Esophagus squamous epithelium (tissue), 5 donors: ENCODE measurements at places on chromosomes 7 and 10.

- no peak for DNase-seq
Observed at GRCh38 chr10:58086763-58087150, 180.9 kb downstream of the IPMK start.

DNA sequence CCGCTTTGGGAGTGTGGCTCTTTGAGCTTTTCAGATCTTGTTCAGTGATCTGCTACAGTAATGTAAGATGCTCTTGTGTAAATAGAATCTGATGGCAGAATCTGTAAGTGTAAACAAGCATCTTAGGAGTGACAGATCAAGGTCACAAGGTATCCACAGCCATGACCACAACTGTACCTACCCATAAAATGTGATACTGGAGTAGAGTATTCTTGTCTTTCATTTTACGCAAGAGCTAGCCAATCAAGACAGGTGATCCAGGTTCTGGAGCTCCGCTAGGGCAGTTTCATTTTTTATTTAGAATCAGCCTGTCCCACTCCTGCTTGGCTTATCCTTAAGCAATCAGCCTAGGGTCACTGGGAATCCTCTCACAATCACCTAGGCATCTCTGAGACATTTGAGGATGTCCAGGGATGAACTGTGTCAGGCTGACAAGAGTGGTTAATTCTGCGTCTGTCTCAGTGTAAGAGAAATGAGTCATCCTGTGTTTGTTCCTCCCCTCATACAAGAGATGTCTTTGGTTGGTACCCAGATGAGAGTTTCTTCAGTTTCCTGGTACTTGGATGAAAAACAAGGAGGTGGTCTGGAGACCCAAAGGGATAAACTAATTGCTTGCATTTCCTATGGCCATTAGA is 13.6 kb downstream of the ZNF138 start:
- DNase-seq, result no peak

DNA sequence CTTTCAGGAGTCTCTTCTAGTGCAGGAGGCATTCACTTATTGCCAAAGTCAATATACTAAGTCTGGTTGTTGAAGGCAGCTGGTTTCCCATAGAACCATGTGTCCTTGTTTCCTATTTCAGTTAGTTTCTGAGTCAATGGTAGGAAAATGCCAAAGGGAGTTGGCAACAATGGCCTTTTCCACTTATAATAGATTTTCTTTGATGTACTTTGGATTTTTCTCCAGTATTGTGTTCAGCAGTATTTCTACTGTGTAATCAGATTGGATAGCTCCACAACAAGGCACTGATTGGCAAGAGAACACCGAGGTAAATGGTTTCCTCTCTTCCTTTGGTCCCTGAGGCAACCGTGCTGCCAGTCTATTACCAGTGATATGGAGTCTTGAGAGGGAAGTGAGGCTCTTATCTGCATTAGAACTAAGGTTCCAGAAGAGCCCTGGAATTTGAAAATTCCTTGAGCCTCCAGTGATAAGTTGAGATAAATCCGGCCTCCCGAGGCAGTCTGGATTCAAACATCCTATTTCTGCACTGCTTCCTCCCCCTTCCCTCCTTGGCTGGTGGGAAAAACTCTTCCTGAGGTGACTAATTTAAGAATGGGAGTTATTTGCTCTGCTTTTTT is 7.9 kb upstream of the SEPTIN7 start:
- DNase-seq, result no peak

- DNase-seq, result no peak
Observed at GRCh38 chr10:130054021-130054420, 56.6 kb downstream of the C10orf143 start.

DNA sequence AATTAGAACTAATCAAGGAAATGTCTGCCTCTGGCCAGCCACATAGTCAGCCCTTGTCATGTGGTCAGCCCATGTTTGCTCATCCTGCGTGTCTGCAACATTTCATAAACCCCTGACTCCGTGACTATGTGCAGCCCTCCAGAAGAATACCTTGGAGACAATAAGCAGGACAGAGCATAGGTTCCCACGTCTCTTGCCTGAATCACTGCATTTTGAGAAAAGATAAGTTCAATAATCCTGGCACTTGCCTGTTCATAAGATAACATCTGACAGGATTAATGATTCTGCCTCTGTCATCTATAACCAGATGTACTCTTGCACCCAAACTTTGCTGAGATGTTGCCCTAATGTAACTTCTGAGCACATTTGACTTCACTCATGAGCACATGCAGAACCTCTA is 78.4 kb downstream of the AKR1D1 start:
- DNase-seq, result no peak
